ENCODE measurements at places on chromosomes 3 and 15.

- DNase-seq, result no peak
Measured at GRCh38 chr15:66401130-66402021, 14.7 kb downstream of the MAP2K1 start.

DNA sequence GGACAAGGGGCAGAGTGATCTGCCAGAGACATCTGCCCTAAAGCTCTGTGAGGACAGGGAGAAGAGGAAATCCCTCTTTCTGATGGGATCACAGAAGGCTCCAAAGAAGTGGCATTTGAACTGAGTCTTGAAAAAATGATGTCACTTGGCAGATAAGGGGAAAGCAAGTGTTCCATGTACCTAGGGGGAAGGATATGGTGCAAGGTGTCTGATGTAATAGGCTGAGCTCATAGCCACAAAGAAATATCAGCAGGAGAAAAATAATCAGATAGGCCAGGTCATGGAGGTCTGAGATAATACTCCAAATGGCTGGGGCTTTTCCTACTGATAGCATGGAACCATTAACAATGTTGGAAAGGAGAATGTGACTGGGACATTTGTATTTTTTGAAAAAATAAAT lies 468.4 kb upstream of the MDFIC2 start:
- no peak for DNase-seq

DNA sequence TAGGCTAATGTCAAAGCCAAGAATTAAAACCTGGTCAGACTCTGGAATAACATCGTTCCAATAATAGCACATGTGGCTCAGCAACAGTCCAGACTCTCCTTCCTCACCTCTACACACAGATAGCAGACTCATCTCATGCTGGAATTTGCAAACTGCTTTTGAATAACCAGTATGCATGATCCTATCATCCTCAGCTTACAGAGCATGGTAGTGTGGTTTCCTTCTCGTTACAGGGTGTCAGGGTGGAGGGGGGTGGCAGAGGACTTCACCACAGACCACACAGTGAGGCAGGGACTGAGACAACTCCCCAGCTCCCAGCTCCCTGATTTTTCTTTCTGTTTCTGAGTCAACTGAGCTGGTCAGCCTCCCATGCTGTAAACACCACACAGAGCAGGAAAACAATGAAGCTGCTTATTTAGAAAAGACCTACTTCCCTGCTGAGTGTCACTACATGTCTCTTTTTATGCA lies 101.6 kb downstream of the RPL22L1 start:
- no peak for DNase-seq

DNA sequence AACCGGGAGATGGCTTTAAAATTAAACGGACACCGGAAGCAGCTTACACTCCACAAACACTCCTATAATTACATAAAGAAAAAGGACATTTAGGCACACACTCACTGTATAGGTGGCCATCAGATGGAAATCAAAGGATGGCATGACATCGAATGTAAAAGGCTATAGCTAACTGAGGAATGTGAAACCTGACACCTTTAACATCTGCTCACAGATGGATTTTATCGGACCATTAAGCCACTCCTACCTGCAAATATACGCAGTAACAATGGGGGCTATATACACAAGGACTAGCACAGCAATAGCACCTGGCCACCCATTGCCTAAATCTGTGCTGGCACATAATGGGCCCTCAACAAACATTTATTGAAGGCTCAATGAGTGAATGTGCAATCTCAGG lies 14.5 kb upstream of the RBSN start:
- DNase-seq, result no peak

DNA sequence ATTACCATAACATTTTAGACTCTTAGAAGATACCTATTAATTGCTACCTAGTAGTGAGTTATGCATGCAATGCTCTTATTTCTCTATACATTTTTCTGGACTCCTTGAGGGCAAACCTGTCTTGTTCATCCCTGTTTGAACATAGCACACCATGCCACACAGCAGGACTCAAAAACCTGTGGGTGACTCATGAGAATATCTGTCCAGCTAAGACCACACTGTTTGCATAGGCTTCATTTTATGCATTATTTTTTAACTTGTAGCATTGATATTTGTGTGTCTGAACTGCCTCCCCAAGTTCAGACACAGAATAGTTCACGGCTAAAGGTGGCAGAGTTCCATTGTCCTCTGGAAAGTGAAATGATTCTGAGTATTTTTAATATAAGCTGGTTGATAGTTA lies 1.8 kb downstream of the LMCD1 start:
- DNase-seq, result no peak

GRCh38 chr15:89358435-89358754 lies 23.8 kb upstream of the POLG start:
- no peak for DNase-seq

DNA sequence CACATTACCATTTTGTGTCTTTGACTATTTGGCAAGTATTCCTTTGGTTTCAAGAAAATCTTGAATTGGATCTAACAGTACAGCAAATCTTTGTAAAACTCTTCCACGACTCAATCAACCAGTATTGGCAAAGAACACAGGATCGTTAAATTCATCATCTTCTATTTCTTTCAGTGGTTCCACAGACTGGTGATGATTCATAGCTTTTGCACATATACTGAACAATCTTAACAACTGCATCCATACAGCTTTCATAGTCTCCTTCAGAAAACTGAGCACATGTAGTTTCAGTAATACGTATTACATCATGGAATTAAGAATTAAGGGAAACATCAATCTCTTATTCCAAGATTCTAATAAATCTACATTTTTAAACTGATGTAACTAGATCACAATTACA lies 91.6 kb upstream of the LIPC start:
- DNase-seq, result no peak

DNA sequence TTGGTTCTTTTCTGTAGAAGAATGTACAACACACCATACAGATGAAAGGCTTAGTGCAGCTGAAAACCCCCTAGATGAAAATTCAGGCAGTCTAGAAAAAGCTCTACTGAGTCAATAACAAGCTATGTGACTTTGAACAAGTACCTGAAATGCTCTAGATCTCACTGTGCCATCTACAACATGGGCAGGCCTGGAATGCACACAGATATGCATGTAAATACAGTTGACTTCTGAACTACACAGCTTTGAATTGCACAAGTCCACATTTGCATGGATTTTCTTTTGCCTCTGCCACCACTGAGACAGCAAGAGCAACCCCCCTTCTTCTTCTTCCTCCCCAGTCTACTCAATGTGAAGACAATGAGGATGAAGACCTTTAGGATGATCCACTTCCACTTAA lies 98.4 kb downstream of the CNTN3 start:
- DNase-seq, result no peak

- no peak for DNase-seq
Measured at GRCh38 chr3:197417911-197418618, 119.7 kb upstream of the DLG1 start.

- no peak for DNase-seq
Measured at GRCh38 chr3:169387751-169388696, 275.5 kb downstream of the MECOM start.

- no peak for DNase-seq
Measured at GRCh38 chr3:97269202-97269601, 454.8 kb downstream of the EPHA6 start.

GRCh38 chr3:10666621-10667020 lies 149.4 kb upstream of the SLC6A11 start:
- DNase-seq, result no peak

GRCh38 chr15:80182611-80183261 lies 29.9 kb downstream of the FAH start:
- no peak for DNase-seq

Measured in activated T-helper 1 cell treated with Interleukin-2 at 50 U/mL for 16 hours (primary cell).